ENCODE measurements at places on chromosomes 2 and 18.

GRCh38 chr18:48548011-48548771, 9.4 kb downstream of the CTIF start:
- DNase-seq: no peak

DNA sequence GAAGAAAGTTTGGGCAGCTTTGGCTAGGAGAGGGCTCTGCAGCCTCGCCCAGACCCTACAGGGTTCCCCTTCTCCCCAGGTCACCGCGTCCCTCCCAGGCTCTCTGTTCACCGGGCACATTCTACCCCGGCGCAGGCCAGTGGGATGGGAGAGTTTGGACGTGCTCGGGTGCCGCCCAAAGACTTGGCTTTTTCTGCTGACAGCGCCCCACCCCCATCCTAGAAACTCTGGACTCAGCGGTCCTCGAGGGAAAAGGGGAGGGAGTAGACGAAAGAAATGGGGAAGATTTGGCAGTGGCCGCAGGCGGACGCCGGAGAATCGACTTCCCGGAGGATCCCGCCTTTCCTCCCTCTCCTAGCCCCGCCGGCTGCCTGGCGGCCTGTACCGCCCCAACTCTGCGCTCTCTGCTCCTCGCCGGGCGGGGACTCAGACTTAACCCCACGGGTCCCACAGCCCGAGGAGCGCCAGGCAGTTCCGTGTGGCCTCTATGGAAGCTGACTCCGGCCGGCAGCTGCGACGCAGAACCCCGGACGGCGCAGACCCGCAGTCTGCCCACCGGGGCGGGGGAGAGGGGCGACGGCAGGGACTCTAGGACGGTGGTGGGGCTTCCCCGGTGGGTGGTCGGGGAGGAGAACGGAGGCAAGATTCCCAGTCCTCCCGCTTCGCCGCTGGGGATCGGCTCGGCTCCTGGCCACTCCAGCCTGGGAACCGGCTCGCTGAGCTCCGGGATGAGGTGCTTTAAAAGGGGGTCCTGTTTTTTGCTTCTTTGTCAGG, 863 bp upstream of the SIX2 start:
- no peak for DNase-seq

- DNase-seq: no peak
These were observed 209.9 kb downstream of the ARL4C start for GRCh38 chr2:234286956-234287355.

DNA sequence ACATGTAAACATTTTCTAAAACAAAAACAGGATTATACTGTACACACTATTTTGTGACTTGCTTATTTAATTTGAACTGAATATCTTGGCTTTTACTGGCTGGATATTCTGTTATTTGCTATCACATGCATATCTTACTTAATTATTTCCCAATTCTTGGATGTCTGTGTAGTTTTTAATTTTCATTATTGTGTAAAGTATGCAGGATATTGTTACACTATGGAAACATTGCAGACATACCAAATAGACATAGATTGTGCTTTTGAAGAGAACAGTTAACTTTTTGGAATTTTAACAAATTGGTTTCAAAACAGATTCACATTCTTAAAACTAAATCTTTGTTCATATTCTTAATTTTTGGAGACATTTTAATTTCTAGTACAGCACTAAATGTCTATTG, 2.1 kb downstream of the PHOSPHO2 start:
- DNase-seq: no peak

DNA sequence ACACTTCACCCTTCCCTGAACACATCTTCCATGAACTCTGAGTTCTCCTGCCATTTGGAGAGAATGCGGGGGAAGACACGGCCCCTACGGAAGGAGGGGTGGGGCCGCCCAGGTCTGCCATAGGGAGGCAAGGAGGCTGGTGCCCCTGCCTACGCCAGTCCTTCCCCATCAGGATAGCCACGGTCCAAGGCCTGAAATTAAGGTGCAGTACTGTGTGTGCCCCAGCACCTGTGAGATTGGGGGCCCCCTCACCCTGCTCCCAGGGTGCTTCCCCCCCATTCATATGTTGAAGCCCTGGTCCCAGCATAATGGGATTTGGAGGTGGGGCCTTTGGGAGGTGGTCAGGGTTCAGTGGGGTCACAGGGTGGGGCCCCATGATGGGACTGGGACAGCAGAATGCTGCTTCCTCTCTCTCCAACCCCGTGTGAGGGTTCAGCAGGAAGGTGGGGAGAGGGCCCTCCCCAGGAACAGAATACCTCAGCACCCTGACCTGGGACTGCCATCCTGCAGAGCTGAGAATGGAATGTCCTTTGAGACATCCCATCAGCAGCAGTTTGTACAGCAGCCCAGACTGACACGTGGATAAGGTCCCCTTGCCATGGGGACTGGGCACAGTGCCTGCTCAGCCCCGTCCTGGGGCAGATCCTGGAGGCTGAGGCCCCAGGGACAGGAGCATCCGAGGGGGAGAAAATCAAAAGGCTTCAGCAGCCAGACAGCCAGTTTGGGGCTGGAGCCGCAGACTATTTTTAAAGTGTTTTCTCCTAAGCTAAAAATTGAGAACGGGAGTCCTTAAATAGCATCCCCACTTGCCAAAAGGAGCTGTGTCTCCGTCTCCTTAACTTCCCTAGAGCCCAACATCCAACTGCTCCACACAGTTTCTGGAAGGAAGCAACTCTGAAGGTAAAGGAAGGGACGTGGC, 105.1 kb downstream of the NDUFA10 start:
- no peak for DNase-seq

DNA sequence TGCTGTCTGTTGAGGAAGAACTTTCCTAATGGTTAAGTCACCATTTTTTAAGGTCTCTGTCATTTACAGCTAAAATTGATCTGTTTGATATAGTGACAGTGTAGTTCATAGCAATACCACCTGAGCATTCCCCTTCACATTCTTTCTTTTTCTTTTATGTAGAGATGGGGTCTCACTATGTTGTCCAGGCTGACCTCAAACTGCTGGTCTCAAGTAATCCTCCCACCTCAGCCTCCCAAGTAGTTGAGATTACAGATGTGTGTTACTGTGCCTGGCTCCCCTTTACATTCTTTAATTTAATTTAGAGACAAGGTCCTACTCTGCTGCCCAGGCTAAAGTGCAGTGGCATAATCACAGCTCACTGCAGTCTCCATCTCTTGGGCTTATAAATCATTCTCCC, 72.7 kb upstream of the ACVR1 start:
- DNase-seq: no peak

DNA sequence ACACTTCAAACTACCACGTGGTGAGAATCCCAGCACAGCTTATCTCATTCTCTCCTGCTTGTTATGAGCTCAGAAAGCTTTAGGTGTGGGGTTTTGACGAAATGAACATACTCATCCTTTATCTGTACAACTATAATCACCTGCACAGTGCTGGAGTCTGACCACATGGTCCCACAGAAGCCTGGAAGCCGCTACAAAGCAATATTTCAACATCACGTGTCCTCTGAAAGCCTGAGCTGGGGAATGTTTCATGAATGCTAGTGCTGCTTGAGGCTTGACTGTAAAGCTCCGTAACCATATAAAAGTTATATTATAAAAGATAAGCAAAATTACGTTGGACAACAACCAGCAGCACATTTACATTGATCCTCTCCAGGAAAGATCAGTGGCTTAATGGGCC, 43.9 kb downstream of the PIEZO2 start:
- DNase-seq: no peak

Measured in NCI-H524 (cell line).